ENCODE measurements at places on chromosomes 16 and 17. TPM values are rescaled to one million over a fixed set of nuclear protein-coding genes. Genes with fewer than 3 reads are reported as not detected.

MT1A gene
- total RNA-seq, result 183 TPM

UBB gene
- total RNA-seq, result 615 TPM

BCAR1 gene
- total RNA-seq, result 243 TPM

G6PC1 gene
- not detected for total RNA-seq

WNT3 gene
- total RNA-seq, result not detected

KRTAP3-1 gene
- total RNA-seq, result not detected

DLX4 gene
- total RNA-seq, result not detected

RECQL5 gene
- 7.6 TPM for total RNA-seq

KRT26 gene
- not detected for total RNA-seq

RRAD gene
- 54.2 TPM for total RNA-seq

RAB11FIP3 gene
- 47.0 TPM for total RNA-seq

RABEP1 gene
- total RNA-seq, result 9.3 TPM

ALDH3A1 gene
- total RNA-seq, result 14.4 TPM

TNK1 gene
- 0.43 TPM for total RNA-seq

ZNF469 gene
- 3.0 TPM for total RNA-seq

GNAO1 gene
- total RNA-seq, result 0.53 TPM

KRT40 gene
- not detected for total RNA-seq

PMFBP1 gene
- total RNA-seq, result not detected

ENPP7 gene
- 2.2 TPM for total RNA-seq

DOC2A gene
- total RNA-seq, result not detected

ODAD4 gene
- not detected for total RNA-seq

USP6 gene
- total RNA-seq, result 0.11 TPM

CYGB gene
- 60.7 TPM for total RNA-seq

SRSF1 gene
- 89.4 TPM for total RNA-seq

EIF5A gene
- total RNA-seq, result 248 TPM

ANKRD40CL gene
- not detected for total RNA-seq

NPW gene
- total RNA-seq, result not detected

CFAP97D1 gene
- not detected for total RNA-seq

KRTAP9-2 gene
- not detected for total RNA-seq

WFDC1 gene
- 126 TPM for total RNA-seq

MYLK3 gene
- not detected for total RNA-seq

KCNH4 gene
- not detected for total RNA-seq

ADAM11 gene
- not detected for total RNA-seq

CPD gene
- 141 TPM for total RNA-seq

KLHL11 gene
- total RNA-seq, result 8.9 TPM

PDILT gene
- not detected for total RNA-seq

ZNF319 gene
- total RNA-seq, result 17.5 TPM

C16orf46 gene
- not detected for total RNA-seq

PLA2G10 gene
- total RNA-seq, result not detected

MIS12 gene
- total RNA-seq, result 17.5 TPM

CACNG5 gene
- not detected for total RNA-seq

ABCC11 gene
- total RNA-seq, result not detected
